T-helper 17 cell (primary cell): ENCODE measurements at places on chromosomes 7 and 10.

GRCh38 chr7:132930881-132931280, 151.0 kb downstream of the CHCHD3 start:
- H3K36me3 ChIP-seq, result peaks cover 11% of the 10 kb centered on the region

GRCh38 chr10:97726636-97727178, 10.2 kb upstream of the ZFYVE27 start:
- no peak overlapping the region for H3K4me3 ChIP-seq
- peaks cover 9% of the 10 kb centered on the region for H3K27me3 ChIP-seq
- peaks cover 2% of the 10 kb centered on the region for H3K4me1 ChIP-seq
- H3K27ac ChIP-seq, result no peak overlapping the region
- DNase-seq, result no peak
- peaks cover 2% of the 10 kb centered on the region for H3K36me3 ChIP-seq

DNA sequence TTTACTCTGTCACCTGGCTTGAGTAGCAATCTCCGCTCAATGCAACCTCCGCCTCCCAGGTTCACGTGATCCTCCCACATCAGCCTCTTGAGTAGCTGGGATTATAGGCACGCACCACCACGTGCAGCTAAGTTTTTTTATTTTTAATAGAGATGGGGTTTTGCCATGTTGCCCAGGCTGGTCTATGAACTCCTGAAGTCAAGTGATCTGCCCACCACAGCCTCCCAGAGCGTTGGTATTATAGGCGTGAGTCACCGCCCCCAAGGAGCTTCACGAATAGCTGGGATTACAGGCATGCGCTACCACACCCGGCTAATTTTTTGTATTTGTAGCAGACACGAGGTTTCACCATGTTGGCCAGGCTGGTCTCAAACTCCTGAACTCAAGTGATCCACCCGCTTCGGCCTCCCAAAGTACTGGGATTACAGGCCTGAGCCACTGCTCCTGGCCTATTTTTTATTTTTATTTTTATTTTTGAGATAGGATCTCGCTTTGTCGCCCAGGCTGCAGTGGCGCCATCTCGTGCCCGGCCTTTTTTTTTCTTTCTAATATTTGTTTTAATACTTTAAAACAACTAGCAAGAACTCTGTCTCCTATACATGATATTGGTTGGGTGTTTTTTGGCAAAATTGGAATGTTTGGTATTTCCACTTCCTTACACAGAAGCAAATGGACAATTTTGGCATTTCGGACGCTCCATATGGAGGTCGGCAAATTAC, 1.1 kb downstream of the EFCAB10 start:
- H3K4me1 ChIP-seq, result peaks cover 5% of the 10 kb centered on the region
- H3K27me3 ChIP-seq, result peaks cover 17% of the 10 kb centered on the region
- H3K36me3 ChIP-seq, result no peaks in the 10 kb centered on the region

- no peak for DNase-seq
- no peak overlapping the region for H3K27ac ChIP-seq
- no peaks in the 10 kb centered on the region for H3K36me3 ChIP-seq
- peaks cover 5% of the 10 kb centered on the region for H3K27me3 ChIP-seq
Measured at GRCh38 chr7:18257711-18258110, 230.1 kb upstream of the PRPS1L1 start.

- no peaks in the 10 kb centered on the region for H3K27me3 ChIP-seq
- no peak overlapping the region for H3K4me3 ChIP-seq
- peaks cover 43% of the 10 kb centered on the region for H3K4me1 ChIP-seq
- peaks cover 3% of the 10 kb centered on the region for H3K36me3 ChIP-seq
- peak overlapping the region; percentile 92 for H3K27ac ChIP-seq
- no peak for DNase-seq
Measured at GRCh38 chr10:74021248-74022055, 23.5 kb downstream of the VCL start.

GRCh38 chr10:117716889-117717288, 174.3 kb downstream of the EMX2 start:
- no peaks in the 10 kb centered on the region for H3K36me3 ChIP-seq
- H3K27ac ChIP-seq, result no peak overlapping the region
- DNase-seq, result no peak

- peaks cover 3% of the 10 kb centered on the region for H3K36me3 ChIP-seq
- no peak overlapping the region for H3K4me3 ChIP-seq
- H3K4me1 ChIP-seq, result no peaks in the 10 kb centered on the region
- no peak for DNase-seq
- no peaks in the 10 kb centered on the region for H3K27me3 ChIP-seq
Measured at GRCh38 chr10:124560377-124561105, 98.9 kb downstream of the LHPP start.

DNA sequence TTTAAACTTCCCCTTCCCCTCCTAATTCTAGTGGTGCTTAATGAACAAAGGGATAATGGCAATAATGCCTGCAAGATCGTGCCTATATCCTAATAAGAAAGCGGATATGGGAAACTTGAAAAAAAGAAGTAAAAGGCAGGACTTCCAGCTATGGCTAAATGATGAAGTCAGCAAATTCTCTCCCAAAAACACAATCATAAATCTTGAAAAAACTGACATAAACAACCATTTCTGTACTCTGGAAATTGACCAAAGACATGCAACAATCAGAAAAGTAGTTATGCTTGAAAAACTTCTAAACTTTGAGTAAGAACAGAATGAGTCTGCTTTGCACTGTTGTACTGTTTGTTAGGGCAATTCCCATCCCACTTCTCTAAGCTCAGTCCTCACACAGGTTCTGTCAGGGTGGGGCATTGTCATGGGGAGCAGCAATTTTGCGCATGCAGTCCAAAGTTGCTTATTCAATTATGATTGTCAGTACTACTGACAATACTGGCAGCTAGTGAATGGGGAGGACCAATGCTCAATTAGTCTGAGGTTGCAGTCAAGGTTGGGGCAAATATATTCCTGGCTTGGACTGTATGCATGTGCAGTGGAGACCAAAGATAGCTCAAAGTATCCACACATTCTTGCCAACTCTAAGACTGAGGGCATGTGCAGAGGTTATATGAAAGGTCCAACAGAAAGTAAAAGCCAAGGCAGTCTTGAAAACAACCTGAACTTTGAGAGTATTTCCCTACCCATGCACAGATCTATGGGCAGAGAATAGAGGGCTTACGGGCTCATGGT, 34.1 kb upstream of the ARHGAP22 start:
- DNase-seq, result no peak
- no peak overlapping the region for H3K4me3 ChIP-seq
- H3K27me3 ChIP-seq, result peaks cover 5% of the 10 kb centered on the region

GRCh38 chr10:60973086-60973485, 29.1 kb upstream of the RHOBTB1 start:
- no peak overlapping the region for H3K27ac ChIP-seq
- H3K4me3 ChIP-seq, result no peak overlapping the region
- no peak for DNase-seq
- H3K36me3 ChIP-seq, result peaks cover 2% of the 10 kb centered on the region
- H3K27me3 ChIP-seq, result peaks cover 52% of the 10 kb centered on the region

GRCh38 chr7:53609185-53609584, 573.8 kb downstream of the POM121L12 start:
- H3K4me3 ChIP-seq, result no peak overlapping the region
- H3K27ac ChIP-seq, result no peak overlapping the region
- no peaks in the 10 kb centered on the region for H3K27me3 ChIP-seq

GRCh38 chr7:124633740-124634139, 131.9 kb downstream of the GPR37 start:
- no peak for DNase-seq
- H3K27me3 ChIP-seq, result no peaks in the 10 kb centered on the region
- H3K36me3 ChIP-seq, result no peaks in the 10 kb centered on the region
- H3K4me1 ChIP-seq, result no peaks in the 10 kb centered on the region

DNA sequence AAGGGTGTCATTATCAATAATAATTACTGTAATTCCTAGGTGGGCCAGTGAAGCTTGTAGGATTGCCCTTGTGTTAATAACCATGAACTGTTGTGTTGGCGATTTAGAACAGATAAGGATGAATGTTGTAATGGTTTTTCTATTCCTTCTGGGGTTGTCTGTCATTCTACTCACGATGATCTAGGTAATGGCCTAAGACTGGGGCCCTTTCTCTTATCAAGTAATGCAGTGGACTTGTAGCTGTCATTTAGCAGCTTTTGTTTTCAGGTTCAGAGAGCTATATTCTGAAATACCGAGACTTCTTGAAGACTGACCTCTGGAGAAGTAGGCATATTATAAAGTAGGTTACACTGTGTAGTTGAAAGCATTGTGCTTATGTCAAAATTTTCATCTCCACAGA, 110.2 kb downstream of the TAF3 start:
- peaks cover 6% of the 10 kb centered on the region for H3K4me1 ChIP-seq
- no peak for DNase-seq
- no peak overlapping the region for H3K27ac ChIP-seq

- peaks cover under 1% of the 10 kb centered on the region for H3K36me3 ChIP-seq
- no peak overlapping the region for H3K4me3 ChIP-seq
- H3K27ac ChIP-seq, result peak overlapping the region; percentile 51
- peaks cover 2% of the 10 kb centered on the region for H3K27me3 ChIP-seq
- peaks cover 15% of the 10 kb centered on the region for H3K4me1 ChIP-seq
Measured at GRCh38 chr7:44380189-44380830, 54.9 kb upstream of the CAMK2B start.

DNA sequence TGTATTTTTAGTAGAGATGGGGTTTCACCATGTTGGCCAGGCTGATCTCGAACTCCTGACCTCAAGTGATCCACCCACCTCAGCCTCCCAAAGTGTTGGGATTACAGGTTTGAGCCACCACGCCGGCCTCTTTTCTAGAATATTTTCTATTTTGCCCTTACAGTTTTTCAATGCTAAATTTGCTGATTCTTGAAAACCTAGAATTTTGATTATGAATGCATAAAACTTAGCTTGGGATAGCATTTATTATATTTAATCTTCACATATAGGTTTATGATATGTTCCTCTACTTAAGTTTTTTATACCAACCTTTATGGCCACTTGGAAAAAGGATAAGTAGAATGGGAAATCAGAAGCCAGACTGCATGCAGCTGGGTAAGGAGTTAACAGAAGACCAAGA, 2.1 kb downstream of the TMEM60 start:
- no peaks in the 10 kb centered on the region for H3K27me3 ChIP-seq
- H3K4me3 ChIP-seq, result peak overlapping the region; percentile 97
- H3K36me3 ChIP-seq, result peaks cover 8% of the 10 kb centered on the region
- DNase-seq, result no peak
- peak overlapping the region; percentile 27 for H3K27ac ChIP-seq
- peaks cover 41% of the 10 kb centered on the region for H3K4me1 ChIP-seq

DNA sequence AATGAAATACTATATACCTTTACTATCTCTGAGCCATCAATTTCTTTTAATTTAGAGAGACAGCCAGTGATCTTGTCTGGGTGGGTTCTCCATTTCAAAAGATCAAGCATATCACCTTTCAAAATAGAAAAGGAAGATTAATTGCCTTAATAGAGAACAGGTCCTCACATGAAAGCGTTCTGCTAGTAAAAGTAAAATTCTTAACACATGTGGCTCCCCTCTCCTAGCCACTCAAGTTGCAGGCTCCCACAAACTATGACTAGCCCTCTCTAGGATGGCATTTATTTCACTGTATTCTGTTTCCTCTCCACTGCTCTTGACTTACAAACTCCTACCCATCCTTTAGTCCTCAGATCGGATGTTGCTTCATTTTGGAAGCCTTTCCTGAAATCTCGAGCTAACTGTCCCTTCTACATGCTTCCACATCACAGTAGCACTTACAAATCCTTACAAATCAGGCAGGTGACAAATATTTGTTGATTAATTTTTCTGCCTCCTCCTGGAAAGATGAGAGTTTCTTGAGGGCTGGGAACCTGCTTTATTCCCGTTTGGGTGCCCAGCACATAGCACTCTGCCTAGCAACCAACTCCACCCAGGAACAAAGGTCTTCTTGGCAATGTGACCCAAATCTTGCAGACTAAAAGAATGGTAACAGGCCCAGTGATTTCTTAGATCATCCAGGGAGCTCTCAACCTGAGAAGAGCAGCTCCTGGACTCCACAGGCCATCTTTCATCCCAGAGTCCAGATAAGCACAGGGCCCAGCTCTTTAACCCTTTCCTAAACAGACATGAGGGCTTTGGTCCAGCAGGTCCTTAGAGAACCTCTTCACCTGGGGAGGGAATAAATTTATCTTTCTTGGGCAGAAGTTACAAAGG, 310.4 kb upstream of the IMMP2L start:
- no peaks in the 10 kb centered on the region for H3K36me3 ChIP-seq
- peaks cover 27% of the 10 kb centered on the region for H3K27me3 ChIP-seq
- H3K27ac ChIP-seq, result no peak overlapping the region
- DNase-seq, result no peak

- peaks cover 29% of the 10 kb centered on the region for H3K4me1 ChIP-seq
- DNase-seq, result no peak
- no peaks in the 10 kb centered on the region for H3K36me3 ChIP-seq
- no peaks in the 10 kb centered on the region for H3K27me3 ChIP-seq
- H3K4me3 ChIP-seq, result no peak overlapping the region
Measured at GRCh38 chr10:436013-436697, 253.3 kb downstream of the DIP2C start.

GRCh38 chr10:11336722-11337162, 274.7 kb downstream of the USP6NL start:
- H3K4me1 ChIP-seq, result peaks cover 32% of the 10 kb centered on the region
- no peaks in the 10 kb centered on the region for H3K27me3 ChIP-seq
- no peak for DNase-seq
- H3K27ac ChIP-seq, result peak overlapping the region; percentile 86

DNA sequence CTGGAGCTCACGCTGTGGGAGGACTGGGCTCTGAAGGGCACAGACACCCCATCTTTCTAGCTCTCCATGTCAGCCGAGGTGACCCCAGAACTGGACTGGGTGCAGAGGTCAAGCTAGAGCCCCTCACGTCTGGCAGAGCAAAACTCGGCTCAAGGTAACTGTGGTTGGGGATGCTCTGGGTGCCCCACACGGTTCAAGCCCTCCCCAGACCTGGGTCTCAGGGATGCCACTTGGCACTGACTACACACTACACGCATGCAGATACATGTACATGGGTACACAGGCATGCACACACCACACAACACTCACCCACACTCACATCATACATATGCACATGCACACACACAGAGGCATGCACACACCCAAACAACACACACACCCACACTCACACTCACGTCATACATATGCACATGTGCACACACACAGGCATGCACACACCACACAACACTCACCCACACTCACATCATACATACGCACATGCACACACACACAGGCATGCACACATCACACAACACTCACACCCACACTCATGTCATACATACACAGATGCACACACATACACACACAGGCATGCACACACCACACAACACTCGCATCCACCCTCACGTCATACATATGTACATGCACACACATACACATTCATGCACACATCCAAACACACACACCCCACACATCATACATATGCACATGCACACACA, 219.3 kb downstream of the DNAJB6 start:
- DNase-seq, result no peak
- H3K36me3 ChIP-seq, result no peaks in the 10 kb centered on the region
- no peaks in the 10 kb centered on the region for H3K27me3 ChIP-seq
- no peak overlapping the region for H3K27ac ChIP-seq

- no peak overlapping the region for H3K4me3 ChIP-seq
- no peak overlapping the region for H3K27ac ChIP-seq
- H3K4me1 ChIP-seq, result peaks cover 3% of the 10 kb centered on the region
- no peaks in the 10 kb centered on the region for H3K27me3 ChIP-seq
- no peak for DNase-seq
Measured at GRCh38 chr10:43853369-43853768, 204.7 kb upstream of the ZNF32 start.

- H3K27me3 ChIP-seq, result peaks cover 31% of the 10 kb centered on the region
- H3K4me1 ChIP-seq, result peaks cover 2% of the 10 kb centered on the region
- no peak for DNase-seq
- no peaks in the 10 kb centered on the region for H3K36me3 ChIP-seq
Measured at GRCh38 chr7:28483908-28484605, 71.7 kb downstream of the CREB5 start.
